Activated T-cell treated with anti-CD3 and anti-CD28 coated beads, Interleukin-2, amount 50 U/mL, for 48 hours (primary cell): ENCODE measurements at places on chromosomes 1 and 21.

DNA sequence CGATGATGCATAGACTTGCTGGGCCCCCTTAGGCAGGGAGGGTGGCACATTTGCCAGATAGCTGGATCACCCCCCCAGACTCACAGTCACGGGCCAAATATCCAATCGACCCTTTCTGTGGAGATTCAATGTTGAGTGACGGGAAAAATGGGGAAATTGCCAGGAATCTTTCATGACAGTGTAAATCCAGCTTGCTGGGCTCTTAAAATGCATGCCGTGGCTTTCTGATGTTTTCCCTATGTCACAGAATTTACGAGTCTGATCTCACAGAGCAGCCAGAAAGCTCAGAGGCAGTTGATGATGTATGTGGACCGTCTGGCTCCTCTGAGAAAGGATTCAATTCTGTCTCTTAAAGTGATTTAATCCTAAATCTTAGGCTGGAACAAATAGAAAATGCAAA is 150.1 kb upstream of the ZNF644 start:
- DNase-seq = no peak

DNA sequence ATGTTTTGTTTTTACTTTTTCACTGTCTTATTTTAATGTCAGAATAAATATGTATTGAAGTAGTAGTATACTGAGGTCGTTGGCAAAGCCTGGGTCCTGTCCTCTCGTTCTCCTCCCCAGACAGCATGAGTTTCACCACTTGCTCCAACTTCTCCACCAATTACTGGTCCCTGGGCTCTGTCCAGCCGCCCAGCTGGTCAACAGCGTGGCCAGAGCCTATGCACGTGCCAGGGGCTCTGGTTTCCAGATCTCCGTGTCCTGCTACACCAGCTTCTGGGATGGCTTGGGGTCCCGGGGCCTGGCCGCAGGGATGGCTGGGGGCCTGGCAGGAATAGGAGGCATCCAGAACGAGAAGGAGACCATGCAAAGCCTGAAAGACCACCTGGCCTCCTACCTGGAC is 19.3 kb downstream of the PTPN14 start:
- no peak for DNase-seq

DNA sequence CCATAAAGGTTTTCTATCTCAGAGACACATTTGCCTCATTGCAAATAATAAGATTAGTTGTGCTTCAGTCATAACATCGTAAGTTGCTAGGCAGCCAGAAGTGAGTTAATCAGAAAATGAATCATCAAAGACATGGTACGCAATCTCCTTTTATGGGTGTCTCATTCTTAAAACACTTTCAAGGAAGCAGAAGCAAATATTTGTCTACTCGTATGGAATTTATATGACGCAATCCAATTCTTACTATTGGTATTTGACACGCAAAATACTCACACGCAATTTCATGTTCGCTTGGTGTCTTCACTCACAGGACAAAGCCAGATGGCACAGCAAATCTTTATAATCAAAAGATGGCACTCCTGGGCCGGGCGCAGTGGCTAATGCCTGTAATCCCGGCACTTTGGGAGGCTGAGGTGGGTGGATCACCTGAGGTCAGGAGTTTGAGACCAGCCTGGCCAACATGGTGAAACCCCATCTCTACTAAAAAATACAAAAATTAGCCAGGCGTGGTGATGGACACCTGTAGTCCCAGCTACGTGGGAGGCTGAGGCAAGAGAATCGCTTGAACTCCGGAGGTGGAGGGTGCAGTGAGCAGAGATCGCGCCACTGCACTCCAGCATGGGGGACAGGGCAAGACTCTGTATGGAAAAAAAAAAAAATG is 56.4 kb downstream of the HLCS start:
- peak; percentile 44 for DNase-seq

- DNase-seq = no peak
Measured at GRCh38 chr1:213393860-213394259, 342.8 kb downstream of the RPS6KC1 start.

DNA sequence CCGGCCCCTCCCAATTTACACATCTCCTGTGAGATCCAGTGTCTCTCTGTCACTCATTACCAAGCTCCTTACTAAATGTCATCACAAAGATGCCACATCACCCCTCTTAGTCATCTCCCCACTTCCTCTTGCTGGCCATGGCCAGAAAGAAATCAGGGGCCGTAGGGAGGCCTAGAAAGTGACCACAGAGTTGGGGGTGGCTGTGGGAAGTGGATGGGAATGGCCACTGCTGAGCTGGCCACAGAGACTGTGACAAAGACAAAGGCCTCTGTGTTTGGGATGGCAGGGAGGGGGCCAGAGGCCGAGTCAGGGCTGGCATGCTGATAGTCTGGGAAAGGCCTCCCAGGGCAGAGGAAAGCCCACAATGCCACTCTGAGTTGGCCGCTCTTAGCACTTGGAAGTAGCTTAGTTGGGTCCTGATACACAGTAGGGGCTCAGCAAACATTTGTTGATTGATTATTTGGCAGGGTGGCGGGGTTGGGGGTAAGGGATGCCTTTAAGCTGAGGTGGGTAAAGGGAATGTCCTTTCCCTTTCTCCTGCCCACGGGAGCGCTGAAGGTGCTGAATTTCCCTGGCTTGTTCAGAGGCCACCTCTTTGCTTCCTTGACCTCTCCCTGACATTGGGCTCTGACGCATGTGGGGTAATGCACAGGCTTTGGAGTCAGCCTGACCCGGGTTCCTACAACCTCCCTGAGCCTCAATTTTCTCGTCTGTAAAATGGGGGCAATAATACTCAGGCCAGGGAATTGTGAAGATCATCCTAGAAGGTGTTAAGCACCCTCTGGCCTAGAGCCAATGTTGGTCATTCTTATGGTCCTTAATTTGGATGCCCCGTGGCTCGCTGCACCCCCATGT is 13.2 kb downstream of the NAV1 start:
- DNase-seq = no peak

DNA sequence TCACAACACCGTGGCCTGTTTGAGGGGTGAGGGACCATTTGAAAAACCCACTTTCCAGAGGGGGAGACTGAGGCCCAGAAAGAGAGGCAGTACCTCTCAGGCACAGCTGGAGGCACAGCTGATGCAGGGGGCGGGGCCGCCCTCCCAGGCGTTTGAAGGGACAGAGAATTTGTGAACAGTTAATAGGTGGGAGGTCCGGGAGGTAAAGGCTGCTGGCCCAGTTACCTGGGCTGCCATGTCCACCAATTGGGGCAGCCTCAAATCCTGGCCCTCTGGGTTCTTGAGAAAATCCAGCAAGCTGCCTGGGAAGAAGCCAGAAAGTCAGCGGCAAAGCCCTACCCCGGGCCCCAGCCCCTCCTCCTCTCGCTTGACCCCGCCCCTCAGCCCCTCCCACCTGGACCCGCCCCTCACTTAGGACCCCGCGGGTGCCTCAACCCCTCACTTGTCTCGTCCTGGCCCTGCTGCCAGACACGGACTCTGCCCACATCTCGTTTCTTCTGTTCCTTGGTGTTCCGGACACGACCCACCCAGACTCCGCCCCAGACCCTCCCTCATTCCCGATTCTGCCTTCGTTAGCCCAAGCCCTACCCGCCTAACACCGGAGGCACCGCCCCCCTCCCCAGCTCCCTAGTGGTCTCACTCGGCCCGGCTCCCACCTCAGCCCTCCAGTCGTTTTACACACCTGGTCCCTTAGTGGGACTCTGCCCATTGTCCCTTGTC is 10.8 kb upstream of the AHDC1 start:
- DNase-seq = no peak

DNA sequence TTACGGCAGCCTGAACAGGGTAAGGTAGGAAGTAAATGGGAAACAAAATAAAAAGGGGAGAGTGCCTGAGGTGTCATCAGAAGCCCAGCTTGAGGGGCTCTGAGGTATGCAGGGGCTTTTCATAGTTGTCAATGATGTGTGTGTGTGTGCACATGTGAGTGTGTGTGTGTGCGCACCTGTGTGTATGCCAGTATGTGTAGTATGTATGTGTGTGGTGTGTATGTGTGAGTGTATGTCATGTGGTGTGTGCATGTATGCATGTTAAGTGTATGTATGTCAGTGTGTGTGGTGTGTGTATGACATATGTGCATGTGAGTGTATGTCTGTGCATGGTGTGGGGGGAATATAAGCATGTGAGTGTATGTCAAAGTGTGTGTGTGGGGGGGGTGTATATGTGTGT is 184.1 kb downstream of the DSCAM start:
- DNase-seq = no peak

GRCh38 chr1:51296383-51297357 is 33.7 kb downstream of the TTC39A start:
- DNase-seq = peak; percentile 91

DNA sequence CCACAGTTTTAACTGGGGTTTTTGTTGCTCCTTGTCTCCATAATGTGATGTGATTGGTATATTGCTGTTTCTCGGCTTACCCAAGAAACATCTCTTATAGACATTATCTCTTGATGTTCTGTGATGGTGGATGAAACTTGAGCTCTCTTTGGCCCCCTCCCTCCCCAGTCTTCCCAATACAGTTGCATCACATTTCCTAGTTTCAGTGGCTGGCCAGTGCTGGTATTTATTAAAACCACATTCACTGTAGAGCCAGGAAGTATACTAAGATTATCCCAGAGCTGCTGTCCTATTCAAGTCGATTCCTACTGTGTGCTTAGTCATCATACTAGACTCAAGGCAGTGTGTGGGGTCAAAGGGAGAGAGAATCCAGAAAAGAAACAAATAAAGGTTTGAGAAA is 244.4 kb downstream of the KAZN start:
- no peak for DNase-seq

GRCh38 chr1:114585231-114585630 is 3.8 kb upstream of the BCAS2 start:
- no peak for DNase-seq

- no peak for DNase-seq
Measured at GRCh38 chr1:89974256-89974655, 20.7 kb upstream of the ZNF326 start.

- DNase-seq = no peak
Measured at GRCh38 chr1:12409681-12410080, 179.9 kb downstream of the VPS13D start.

DNA sequence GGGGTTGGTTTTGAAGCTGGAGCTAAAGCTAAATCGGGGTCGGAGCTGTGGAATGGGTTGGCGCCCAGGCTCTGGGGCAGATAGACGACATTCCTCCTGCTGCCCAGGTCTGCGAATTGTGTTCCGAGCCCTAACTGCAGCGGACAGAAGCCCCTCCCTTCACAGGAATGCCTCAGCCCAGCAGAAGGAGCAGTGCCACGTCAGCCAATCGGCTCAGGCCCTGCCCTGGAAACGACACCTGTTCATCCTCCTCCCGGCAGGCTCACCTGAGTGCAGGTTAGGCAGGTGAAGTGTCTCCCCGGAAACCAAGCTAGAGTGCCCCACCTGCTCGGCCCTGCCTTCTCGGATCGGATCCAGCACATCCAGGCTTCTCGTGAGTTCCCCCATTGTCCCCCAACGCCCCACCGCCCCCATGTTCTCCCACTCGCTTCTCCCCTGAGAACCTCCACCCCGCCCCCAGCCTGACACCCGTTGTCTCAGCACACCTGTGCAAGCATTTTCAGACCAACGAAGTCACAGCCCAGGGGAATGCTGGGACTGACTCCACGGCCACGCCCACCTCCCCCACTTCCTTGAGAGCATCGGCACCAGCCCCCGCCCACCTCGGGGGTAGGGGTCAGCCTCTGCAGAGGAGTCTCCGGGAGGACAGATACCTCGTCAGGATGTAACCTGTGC is 775 bp downstream of the TMEM125 start:
- DNase-seq = peak; percentile 32

- DNase-seq = no peak
Measured at GRCh38 chr1:227228201-227228600, 90.1 kb downstream of the CDC42BPA start.

GRCh38 chr1:228455715-228456114 is 31.5 kb upstream of the RNF187 start:
- DNase-seq = no peak

GRCh38 chr1:30788580-30789387 is 31.2 kb upstream of the LAPTM5 start:
- no peak for DNase-seq

- no peak for DNase-seq
Measured at GRCh38 chr1:153553830-153554541, 4.9 kb upstream of the S100A3 start.

- no peak for DNase-seq
Measured at GRCh38 chr1:200128944-200129879, 101.7 kb downstream of the NR5A2 start.

- DNase-seq = peak; percentile 91
Measured at GRCh38 chr1:26279456-26280332, at the start of gene SH3BGRL3. Gene SH3BGRL3, plus strand, starts transcription at chr1:26280086. Its CDS starts 70 bp downstream, at chr1:26280156.

DNA sequence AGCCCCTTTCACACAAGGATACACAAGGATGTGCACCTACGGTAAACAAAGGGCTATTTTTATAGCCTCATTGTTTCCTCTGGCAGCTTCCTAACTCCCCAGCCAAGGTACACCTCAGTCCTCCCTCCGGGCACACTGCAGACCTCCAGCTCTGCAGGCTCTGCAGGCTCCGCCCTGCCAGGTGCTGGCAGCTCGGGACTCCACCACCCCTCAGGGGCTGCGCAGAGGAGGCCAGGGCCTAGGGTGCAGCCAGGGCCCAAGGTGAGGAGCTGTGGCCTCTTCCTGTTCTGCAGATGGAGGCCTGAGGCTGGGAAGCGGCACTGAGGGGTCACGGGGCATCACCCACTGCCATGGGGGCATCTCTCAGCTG is 19.8 kb upstream of the CLSTN1 start:
- DNase-seq = no peak

- DNase-seq = no peak
Measured at GRCh38 chr1:114522264-114522575, 11.2 kb upstream of the TRIM33 start.

DNA sequence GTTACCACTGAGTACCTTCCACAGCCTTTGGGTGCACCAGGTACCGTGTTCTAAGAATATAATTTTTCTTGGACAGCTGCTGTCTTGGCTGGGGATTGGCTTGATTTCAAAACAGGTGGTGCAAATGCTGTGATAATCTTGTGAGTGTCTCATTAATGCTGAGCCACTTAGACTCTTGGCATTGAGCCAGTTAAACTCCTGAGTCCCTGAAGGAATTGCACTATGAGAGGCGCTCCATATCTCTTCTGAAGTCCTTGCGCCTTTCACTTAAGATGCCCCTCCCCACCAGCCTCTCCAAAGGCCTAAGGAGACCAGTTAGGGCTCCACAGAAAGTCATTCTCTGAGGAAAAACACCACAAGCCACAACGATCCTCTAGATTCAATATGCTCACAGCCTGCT is 51.0 kb downstream of the BACH1 start:
- no peak for DNase-seq

DNA sequence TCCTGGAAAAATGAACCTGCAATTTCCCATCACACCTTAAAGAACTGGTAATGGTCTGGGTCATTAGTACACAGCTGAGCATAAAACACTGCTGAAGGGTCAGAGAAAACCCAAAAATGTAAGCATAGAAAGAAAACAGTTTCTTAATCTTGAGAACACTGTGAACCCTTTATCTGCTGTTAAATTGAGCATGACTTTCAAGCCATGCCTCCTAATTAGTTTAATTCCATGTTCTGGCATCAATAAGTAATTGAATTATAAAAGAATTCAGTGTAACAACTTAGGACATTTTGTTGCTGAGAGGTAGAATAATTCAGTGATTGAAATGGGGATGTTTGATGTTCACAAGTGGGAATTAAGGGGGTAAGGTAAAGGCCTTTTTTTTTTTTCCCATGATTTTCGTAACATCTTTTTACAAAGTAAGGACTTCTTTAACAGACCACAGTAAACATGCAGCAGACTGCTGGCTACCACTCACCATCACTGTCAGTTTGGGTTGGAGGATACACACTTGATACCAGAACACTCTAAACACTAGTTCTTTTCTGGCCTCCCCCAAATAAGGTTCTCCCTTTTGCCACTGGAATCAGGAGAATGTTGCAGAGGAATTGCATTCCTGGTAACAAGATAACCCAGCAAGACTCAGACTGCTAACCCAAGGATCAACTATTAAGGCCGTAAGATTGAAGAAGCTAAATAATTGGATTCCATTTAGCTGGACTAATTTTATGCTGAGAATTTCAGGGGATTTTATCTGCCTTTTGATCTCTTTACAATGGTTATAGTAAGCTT is 3.0 kb downstream of the RWDD3 start:
- DNase-seq = no peak
